ENCODE measurements at places on chromosomes 6 and 20. TPM values are rescaled to one million over a fixed set of nuclear protein-coding genes. Genes with fewer than 3 reads are reported as not detected.

Gene GPLD1
- 0.87 TPM for total RNA-seq

Gene BLOC1S5
- 18.9 TPM for total RNA-seq

Gene UST
- total RNA-seq, result 27.1 TPM

Gene RFX6
- total RNA-seq, result not detected

Gene COL9A1
- total RNA-seq, result not detected

Gene SLC22A1
- total RNA-seq, result 0.77 TPM

Gene ARFGEF3
- total RNA-seq, result 1.7 TPM

Gene EYA2
- 1.6 TPM for total RNA-seq

Gene CST3
- total RNA-seq, result 117 TPM

Gene KIAA0408
- 1.5 TPM for total RNA-seq

Gene SYCP2L
- total RNA-seq, result not detected

Gene ADGRF4
- 0.33 TPM for total RNA-seq

Gene AGER
- 0.44 TPM for total RNA-seq

Gene SEMG2
- total RNA-seq, result not detected

Gene ADGB
- not detected for total RNA-seq

Gene PSMB1
- total RNA-seq, result 409 TPM

Gene RSPH4A
- 0.12 TPM for total RNA-seq

Gene HLA-DRB1
- not detected for total RNA-seq
